Breast epithelium (tissue), 4 donors: ENCODE measurements at places on chromosomes 5 and 9. TPM values are rescaled to one million over a fixed set of nuclear protein-coding genes. Genes with fewer than 3 reads are reported as not detected.

Gene LCN15
- total RNA-seq: not detected

Gene TBC1D2
- total RNA-seq: 17.1 TPM

Gene INPP5E
- 8.5 TPM for total RNA-seq

Gene IRX2
- 69.4 TPM for total RNA-seq

Gene GNAQ
- total RNA-seq: 47.2 TPM

Gene PIK3R1
- 429 TPM for total RNA-seq

Gene GLRA1
- not detected for total RNA-seq

DNA sequence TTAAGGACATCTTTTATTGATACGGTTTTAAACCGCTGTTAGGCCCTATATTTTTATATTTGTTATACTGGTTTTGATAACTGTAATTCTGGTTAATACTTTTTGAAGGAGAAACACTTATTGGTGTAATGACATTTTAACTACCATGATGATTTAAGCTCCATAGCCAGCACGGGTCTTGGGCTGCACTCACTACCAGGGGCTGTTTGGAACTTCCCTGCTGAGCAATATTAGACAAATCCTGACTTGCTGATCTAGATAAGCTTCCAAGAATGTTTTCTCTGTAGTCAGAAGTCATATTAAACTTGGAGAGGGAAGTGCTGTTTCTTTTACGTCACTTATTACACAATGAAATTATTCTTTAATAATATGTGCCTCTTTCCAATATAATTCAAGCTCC, 540.0 kb upstream of the GRAMD2B start:
- H3K27me3 ChIP-seq: no peaks in the 10 kb centered on the region
- H3K4me1 ChIP-seq: no peaks in the 10 kb centered on the region
- H3K4me3 ChIP-seq: no peak overlapping the region
- no peaks in the 10 kb centered on the region for H3K36me3 ChIP-seq
- H3K27ac ChIP-seq: no peak overlapping the region

GRCh38 chr5:24906689-24907088, 261.9 kb upstream of the CDH10 start:
- H3K4me1 ChIP-seq: no peaks in the 10 kb centered on the region
- H3K4me3 ChIP-seq: no peak overlapping the region
- no peak for DNase-seq
- no peaks in the 10 kb centered on the region for H3K36me3 ChIP-seq
- H3K27me3 ChIP-seq: no peaks in the 10 kb centered on the region

- peaks cover 6% of the 10 kb centered on the region for H3K4me1 ChIP-seq
- H3K27me3 ChIP-seq: peaks cover 16% of the 10 kb centered on the region
- DNase-seq: no peak
- no peak overlapping the region for H3K4me3 ChIP-seq
- H3K36me3 ChIP-seq: no peaks in the 10 kb centered on the region
Observed at GRCh38 chr5:132658381-132659302, 669 bp downstream of the IL13 start.

DNA sequence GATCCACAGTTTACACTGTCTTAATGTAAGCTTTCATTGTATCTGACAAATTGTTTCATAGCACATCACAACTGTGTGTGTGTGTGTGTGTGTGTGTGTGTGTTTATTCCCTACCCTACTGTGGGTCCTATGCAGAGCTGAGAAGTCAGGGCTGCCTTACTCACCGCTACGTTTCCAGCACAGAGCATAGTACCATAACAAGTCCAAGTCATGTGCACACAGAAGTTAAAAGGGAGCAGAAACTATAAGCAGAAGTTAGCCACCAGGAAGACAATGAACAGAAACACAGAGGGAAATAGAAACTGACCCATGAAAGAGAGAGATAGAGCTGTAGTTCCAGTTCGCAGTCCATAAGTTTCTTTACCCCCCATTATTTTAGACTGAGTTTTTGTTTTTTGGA, 38.2 kb upstream of the DMXL1 start:
- no peak overlapping the region for H3K27ac ChIP-seq
- no peak overlapping the region for H3K4me3 ChIP-seq
- no peak for DNase-seq
- no peaks in the 10 kb centered on the region for H3K4me1 ChIP-seq

DNA sequence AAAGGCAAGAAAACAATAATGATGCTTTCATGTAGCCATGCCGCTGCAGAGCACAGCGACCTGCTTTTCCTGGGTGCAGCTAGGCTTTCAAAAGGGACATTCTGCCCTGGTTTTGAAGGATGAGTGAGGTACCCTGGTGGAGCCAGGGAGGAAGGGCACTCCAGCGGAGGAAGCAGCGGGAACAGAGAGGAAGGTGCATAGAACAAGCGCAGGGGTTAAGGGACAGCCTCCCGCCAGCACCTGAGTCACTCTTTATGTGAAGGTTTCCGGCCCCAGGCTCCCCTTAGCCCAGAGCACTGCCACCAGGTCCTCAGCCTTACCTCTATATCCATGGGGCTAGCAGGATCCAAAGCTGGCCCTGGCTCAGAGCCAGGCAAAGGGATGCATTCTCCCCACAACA, 221.1 kb downstream of the CDK5RAP2 start:
- H3K36me3 ChIP-seq: no peaks in the 10 kb centered on the region
- no peaks in the 10 kb centered on the region for H3K4me1 ChIP-seq
- no peaks in the 10 kb centered on the region for H3K27me3 ChIP-seq

DNA sequence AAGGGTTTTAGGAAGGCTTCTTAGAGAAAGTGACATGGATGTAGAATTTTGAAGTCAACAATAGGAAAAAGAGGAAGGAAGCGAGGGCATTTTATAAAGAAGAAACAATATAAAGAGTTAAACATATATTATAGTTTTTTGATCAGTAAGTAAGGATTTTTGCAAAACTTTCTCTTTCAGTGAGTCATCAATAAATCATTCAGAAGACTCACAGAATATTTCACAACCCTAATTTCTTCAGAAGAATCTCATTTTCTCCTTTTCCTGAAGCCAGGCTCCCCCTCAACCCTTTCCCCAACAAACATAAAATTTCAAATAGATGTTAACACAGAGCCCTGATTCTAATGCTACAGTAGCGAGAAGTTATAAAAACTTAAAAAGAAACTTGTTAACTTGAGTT, 4.3 kb upstream of the COX7C start:
- DNase-seq: no peak
- H3K36me3 ChIP-seq: no peaks in the 10 kb centered on the region
- no peak overlapping the region for H3K4me3 ChIP-seq
- no peaks in the 10 kb centered on the region for H3K4me1 ChIP-seq
- H3K27me3 ChIP-seq: peaks cover 8% of the 10 kb centered on the region
- H3K27ac ChIP-seq: no peak overlapping the region

DNA sequence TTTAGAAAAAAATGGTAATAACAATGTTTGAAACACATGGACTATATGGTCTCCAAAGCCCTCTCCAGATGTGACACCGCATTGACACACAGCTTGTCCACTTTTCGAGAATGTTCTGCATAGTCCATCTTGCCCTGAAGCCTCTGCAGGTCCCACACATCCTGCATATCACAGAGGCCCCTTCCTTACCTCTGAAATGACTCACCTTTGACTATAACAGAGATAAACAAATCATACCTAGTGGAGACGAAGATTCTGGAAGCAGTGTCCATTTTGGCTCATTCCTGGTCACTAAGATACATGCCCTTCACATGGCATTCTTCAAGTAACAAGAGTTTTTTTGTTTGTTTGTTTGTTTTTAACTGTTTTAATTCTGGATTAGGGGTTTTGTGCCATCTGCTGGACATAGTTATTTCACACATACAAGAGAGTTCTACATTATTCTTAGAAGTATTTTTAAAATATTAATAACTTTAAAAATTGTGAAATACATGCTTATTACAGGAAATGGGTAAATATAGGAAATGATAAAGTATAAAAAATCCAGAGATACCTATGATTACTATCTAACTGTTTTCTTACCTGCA, 5.1 kb downstream of the ARL14EPL start:
- no peak for DNase-seq
- no peak overlapping the region for H3K4me3 ChIP-seq
- H3K4me1 ChIP-seq: no peaks in the 10 kb centered on the region
- no peaks in the 10 kb centered on the region for H3K36me3 ChIP-seq
